ENCODE measurements at places on chromosomes 2 and 18.

GRCh38 chr18:38368246-38368645 is 802.6 kb upstream of the CELF4 start:
- no peak for DNase-seq

- DNase-seq, result no peak
These were observed 36.0 kb upstream of the NCK2 start for GRCh38 chr2:105708697-105709096.

DNA sequence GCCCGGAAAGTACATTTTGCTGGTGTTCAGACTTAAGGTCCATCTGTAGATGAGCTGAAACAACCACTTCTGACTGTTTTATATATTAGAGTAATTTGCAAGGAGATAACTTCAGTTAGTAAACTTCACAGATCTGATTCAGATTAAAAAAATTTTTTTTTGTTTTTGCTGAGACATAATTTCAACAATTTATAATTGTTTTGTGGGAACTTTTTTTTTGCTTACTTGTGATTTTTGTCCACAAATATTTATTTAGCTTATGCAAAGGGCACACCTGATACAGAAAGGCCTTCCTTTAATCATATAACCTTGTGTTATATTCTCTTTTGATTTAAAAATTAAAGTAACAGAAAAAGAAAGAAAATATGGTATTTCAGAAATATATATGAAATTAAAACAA is 9.6 kb upstream of the SCN9A start:
- no peak for DNase-seq

DNA sequence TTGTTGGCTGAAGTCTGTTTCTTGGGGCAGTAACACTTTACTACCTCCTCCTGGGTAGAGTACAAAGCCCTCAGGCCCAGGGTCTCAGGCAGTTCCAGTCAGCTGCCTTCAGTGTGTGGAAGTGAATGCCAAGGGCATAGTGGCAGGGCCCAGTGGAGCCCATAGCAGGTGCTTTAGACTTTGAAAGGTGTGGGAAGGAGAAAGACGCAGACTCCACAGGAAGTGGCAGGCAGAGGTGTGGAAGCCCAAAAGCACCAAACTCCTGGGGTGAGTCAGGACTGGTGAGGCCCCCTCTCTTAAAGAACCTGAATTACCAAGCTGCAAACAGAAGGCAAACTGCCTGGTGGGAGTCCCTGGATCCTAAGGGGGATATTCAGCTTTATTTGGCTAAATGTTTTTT is 45.3 kb downstream of the ADAM23 start:
- DNase-seq, result no peak

GRCh38 chr2:239780236-239780994 is 244.7 kb downstream of the NDUFA10 start:
- DNase-seq, result no peak

GRCh38 chr2:182300608-182301007 is 126.2 kb downstream of the PDE1A start:
- no peak for DNase-seq

DNA sequence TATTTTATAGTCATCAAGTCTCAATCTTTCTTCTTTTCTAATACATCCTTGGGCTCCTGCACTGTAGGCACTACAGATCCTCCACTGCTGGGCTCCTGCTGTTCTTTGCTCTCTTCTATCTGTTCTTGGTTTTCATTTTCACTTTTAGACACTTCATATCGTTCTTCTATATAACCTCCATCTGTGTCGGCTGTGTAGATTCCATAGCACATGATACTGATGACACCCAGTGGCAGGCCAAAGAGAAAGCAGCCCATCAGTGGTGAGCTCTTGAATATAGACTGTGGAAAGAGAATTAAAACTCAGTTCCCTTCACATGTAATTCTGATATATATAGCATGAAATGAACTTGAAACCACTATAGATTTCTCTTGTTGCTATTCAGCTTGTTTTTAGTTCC is 38.0 kb downstream of the TMX3 start:
- DNase-seq, result no peak

GRCh38 chr2:45559436-45559835 is 51.6 kb downstream of the SRBD1 start:
- DNase-seq, result no peak

DNA sequence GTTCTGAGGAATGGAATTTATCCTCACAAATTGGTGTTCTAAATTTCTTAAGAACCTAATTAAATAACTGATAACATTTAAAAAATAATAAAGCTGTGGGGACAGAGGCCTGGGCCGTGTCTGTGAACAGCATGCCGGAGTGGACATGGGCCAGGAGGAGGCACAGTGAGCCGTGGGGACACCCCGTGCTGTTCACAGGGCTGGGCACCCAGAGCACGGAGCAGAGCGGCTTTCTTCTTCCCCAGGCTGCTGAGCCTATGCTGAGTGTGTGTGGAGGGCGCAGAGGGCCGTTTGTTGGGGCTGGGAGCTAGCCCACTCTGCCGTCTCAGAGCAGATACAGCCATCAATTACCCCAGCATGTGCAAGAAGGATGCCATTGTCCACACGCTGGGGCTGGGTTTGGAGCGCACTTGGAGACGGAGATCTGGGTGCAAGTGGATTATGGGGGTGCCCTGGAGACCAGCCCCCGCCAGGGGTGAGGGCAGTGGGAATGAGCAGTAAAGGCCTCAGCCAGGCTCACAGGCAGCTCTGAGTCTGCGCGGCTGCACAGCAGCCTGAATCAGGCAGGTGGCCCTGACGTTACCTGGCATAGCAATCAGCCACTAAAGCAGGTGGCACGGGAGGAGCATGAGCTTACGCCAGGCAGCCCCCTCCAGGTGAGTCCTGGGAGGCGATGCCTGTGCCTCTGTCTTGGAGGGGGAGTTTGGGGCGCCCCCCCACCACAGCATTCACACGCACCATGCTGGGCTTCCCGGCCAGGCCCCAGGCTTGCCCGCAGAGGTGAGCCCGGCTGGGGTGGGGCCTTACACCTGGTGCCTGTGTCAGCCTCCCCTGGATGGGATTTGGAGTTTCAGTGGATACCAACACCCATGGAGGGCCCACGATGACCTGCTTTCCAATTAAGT is 52.1 kb upstream of the SLC66A3 start:
- DNase-seq, result no peak

DNA sequence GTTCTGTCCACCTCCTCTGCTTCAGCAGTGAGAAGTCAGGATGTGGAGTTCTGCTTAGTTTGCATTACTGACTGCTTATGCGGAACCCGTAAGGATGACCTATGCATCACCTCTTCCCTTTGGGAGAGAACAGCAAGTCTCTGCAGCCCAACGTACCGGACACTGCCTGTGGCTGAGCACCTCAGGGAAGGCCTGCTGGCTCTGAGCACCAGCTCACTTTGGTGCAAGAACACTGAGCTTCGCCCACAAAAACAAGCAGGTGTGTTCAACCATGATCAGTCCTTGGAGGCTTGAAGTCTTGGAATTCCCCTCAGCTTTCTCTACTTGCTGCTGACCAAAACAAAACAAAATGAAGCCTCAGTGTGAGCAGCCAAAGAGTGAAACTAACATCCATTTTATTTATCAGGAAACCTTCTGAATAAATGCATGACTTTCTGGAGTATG is 52.7 kb upstream of the NCK2 start:
- no peak for DNase-seq

- DNase-seq, result no peak
These were observed 1097.2 kb upstream of the CNTNAP5 start for GRCh38 chr2:122927710-122928557.

- no peak for DNase-seq
These were observed 218.4 kb upstream of the HS6ST1 start for GRCh38 chr2:128536925-128537620.

GRCh38 chr2:11975373-11975772 is 228.9 kb downstream of the LPIN1 start:
- no peak for DNase-seq

- DNase-seq, result no peak
These were observed 6.6 kb upstream of the CYP27C1 start for GRCh38 chr2:127226520-127227263.

- no peak for DNase-seq
These were observed 720.3 kb downstream of the KCNJ3 start for GRCh38 chr2:155418753-155419152.

- no peak for DNase-seq
These were observed 120.0 kb upstream of the MAPRE2 start for GRCh38 chr18:34921226-34921625.

GRCh38 chr2:98247383-98247782 is 98.9 kb upstream of the CNGA3 start:
- DNase-seq, result no peak

- DNase-seq, result peak; percentile 52
These were observed 20.8 kb downstream of the RASGRP3 start for GRCh38 chr2:33497221-33497650.
